Right renal pelvis (tissue), 4 donors: ENCODE measurements at places on chromosomes 3 and 15. TPM values are rescaled to one million over a fixed set of nuclear protein-coding genes. Genes with fewer than 3 reads are reported as not detected.

Gene GP9
- 0.97 TPM for polyA plus RNA-seq

GRCh38 chr3:156181509-156181908 lies 61.1 kb downstream of the KCNAB1 start:
- DNase-seq = no peak

DNA sequence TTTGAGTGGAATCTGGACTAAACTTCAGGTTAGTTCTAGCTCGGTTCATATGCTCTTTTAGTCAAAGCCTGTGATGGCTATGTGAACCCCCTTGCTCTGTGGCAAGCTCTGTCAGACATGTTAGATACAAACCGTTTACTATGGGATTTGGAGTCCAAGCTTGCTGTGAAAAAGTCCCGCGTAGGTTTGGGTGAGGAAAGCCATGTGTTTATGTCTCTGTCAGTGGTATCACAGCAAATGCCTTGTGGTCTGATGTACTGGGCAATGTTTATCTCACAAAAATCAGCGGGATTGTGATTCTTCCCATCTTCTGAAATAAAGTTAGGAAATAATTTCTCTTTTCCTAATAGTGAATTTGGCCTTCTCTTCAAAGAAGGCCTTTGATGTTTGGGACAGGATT lies 5.0 kb downstream of the BOC start:
- DNase-seq = no peak

- no peak for DNase-seq
Observed at GRCh38 chr3:5022187-5022965, 43.1 kb downstream of the BHLHE40 start.

DNA sequence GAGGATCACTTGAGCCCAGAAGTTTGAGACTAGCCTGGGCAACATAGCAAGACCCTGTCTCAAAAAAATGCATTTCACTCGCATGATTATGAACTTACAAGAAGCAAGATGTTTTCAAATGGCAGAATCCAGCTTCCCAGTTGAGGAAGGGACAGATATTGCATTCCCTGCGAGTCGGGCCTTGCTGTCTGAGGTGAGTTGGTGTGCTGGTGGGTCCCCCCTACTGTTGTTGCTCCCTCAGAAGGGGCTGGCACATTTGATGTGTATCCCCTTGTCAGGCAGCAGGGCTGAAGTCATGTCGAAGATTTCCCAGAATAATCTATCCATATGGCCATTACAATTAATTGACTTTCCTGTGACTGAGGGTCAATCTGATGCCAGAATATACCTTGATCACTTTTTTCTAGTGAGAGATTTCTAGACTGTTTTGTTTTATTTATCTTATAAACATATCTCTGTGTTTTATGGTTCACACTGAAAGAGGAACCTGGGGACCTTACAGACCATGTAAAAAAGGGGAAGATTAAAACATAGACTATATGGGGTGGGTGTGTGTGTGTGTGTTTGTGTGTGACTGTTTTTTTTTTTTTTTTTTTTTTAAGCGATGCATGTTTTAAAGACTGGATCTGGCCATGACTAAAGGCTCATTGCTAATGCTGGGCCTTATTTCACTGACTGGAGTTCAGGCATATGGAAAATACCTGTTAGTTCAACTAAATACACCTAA lies 112.1 kb upstream of the MRPS22 start:
- no peak for DNase-seq

GRCh38 chr3:23669541-23670255 lies 136.1 kb upstream of the UBE2E1 start:
- DNase-seq = no peak

Gene ZNF662
- 24.8 TPM for polyA plus RNA-seq

DNA sequence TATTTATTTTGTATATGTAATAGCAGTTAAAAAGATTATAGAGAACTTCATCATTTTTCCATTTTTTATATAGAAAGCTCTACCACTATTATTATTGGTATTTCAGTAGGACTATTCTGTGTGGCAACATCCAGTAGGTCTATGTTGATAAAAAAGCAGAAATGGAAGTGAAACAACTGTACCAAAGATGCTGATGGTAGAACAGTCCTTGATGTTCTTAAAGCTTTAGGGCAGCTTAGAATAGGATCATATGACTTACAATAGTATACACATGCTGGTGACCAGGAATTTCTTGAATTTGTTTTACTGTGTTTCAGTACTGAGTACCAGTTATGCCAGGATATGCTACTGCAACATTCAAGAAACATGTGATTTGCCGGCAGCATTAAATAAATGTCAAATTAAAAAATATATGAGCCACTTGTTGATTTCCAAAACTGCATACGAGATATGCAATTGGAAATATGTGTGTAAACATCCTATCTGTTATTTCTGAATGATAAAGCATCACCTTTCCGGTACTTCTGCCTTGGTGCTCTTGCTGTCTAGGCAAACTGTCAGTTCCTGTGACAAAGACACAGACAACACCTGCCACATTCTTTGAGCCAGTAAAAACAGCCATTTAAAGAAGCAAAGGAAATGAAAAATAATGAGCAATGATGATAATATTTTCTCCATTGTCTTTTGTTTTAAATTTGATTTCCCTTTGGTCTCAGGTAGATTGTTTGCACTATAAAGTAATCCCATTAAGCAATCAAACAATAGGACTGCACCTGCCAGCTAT lies 649.2 kb downstream of the ZPLD1 start:
- DNase-seq = no peak

GRCh38 chr3:159635047-159635641 lies 353.5 kb upstream of the IL12A start:
- no peak for DNase-seq
